ENCODE measurements at places on chromosomes 12 and 14.

- DNase-seq = no peak
Measured at GRCh38 chr14:69682136-69682535, 70.7 kb downstream of the SUSD6 start.

- no peak for DNase-seq
Measured at GRCh38 chr14:80425686-80426085, 214.4 kb upstream of the DIO2 start.

- peak; percentile 31 for DNase-seq
Measured at GRCh38 chr12:57240926-57241401, 10.0 kb downstream of the STAC3 start.

- DNase-seq = no peak
Measured at GRCh38 chr12:44817687-44818086, 58.4 kb downstream of the NELL2 start.

- DNase-seq = no peak
Measured at GRCh38 chr12:5944688-5945070, 380 bp downstream of the ANO2 start.

DNA sequence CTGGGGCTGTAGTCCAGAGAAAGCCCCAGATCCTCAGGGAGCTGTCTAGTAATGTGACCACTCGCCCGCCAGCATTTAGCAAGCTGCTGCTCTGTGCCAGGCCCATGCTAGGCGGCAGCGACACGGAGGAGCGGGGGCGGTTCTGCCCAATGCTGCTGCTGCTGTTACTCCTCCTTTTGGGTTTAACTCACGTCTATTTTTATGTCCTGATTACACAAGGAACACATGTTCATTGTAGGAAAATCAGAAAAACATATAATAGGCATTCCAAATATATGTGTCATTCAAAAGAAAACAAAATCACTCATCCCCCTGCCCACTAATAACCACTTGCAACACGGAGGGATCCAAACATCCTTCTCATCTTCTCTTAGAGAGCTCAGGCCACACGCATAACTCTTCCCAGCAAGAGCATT lies 30.4 kb downstream of the CCDC92 start:
- DNase-seq = no peak

- DNase-seq = no peak
Measured at GRCh38 chr12:47813511-47814196, 6.0 kb downstream of the HDAC7 start.

DNA sequence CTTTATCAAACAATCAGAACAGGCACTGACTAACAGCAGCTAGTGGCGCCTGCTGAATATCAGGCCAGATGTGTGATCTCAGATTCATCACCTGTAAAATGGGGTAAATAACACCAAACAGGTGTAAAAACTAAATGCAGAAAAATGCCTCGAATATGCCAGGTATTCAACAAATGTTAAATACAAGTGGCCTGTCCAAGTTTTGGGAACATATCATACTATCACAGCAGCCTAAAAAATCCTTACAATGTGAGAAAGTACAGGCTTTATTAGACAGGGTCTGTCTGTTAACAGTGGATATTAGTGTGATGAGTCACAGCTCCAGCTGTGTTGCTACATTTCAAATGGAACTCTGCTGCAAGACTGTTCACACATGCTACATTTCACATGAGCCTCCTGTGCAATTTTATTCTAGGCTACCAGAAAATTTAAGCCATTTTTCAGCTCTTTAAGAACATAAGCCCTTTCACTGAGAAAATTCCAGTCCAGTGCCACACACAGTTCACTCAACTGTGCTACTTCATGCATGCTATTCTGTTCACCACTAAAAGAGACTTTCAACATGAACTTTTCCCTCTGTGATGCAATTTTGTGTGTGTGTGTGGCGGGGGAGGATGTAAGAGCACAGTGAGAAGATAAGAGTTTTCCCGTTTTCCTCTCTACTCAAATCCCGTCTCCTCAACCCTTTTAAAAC lies 56.7 kb downstream of the MSRB3 start:
- no peak for DNase-seq

GRCh38 chr12:130710733-130711080 lies 5.4 kb downstream of the RIMBP2 start:
- DNase-seq = no peak

DNA sequence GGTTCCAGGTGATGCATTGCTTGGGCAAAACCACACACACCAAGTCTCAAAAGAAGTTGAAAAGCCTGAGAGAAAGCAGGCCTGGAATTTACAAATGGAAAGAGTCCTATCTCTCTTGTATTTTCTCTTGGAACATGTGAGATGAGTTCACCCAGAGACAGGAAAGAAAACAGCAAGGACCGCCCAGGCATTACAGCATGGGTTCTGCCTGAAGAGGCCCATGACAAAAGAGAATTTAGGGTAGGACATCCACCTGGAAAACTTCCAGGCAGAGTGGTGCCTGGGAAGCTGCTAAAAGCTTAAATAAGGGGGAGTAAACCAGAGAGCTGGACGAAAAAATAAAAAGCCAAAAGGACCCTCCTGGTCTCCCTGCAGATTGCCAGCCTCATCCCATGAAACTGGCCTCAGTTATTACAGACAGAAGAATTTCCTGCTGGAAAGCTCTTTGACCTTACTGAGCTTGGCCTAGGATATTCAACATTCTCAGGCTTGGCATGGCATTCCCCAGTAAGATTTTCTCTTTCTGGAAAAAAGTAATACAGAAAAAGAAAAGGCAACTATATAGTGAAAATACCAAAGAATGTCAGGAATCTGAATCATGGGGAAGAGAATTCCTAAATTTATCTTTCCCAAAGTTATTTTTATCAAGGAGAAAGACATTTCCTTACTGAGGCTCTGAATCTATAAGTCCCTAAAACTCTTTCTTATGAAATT lies 121.3 kb upstream of the NUDT4 start:
- DNase-seq = no peak

DNA sequence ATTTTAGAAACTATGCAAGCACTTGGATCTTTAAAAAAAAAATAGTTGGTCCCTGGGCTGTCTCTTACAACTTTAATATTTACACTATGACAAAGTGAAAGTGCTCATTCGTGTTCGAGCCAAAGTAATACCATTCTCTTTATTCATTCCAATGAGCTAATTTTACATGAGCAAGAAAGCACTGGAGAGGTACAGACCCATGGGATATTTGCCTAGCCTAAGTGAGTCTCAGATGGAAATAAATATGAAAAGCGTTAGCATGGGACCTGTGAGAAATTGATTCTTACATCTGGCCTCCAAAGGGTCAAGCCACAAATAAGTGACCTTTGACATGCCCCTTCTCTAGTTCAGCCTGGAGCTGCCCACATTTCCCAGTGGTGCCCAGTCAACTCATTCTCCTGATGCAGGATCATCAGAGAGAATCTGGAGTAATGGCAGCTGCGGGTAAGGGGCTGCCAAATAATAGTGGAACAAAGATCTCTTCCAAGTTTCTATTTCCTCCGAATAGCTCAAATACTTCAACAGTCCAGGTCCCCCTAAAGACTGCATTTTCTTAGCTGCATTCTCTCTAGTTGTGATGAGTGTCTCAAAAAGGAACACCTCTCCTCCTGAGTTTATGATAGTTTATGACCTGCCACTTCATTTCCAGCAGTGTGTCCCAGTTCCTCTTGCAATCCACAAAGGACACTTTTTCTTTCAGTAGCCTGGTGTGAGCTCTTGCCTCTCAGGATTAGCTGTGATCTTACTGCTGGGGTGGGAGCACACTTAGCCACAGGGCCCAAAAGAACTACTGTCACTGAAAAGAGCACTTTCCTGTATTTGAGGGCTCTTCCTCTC lies 208.2 kb downstream of the DAD1 start:
- no peak for DNase-seq

DNA sequence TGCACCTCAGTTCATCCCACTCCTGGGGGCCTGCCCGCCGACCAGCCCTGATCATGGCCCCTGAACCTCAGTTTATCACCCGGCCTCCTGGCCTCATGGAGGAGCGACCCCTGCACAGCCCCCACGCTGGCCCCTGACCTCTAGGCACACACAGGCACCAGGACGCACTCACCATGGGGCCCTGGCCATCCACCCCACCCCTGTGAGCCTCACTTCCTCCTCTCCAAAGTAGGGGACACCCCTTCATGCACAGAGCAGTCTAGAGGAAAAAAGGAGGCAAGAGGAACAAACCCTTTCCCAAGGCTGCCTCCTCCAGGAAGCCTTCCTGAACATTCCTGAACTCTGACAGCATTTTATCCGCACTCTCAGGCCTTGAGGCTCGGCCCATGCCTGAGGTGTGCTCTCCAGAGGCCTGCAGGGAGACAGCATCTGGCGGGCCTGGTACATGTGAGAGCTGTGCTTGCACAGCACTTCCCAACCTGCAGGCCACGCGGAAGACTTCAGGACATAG lies 39.4 kb downstream of the CCNK start:
- no peak for DNase-seq

DNA sequence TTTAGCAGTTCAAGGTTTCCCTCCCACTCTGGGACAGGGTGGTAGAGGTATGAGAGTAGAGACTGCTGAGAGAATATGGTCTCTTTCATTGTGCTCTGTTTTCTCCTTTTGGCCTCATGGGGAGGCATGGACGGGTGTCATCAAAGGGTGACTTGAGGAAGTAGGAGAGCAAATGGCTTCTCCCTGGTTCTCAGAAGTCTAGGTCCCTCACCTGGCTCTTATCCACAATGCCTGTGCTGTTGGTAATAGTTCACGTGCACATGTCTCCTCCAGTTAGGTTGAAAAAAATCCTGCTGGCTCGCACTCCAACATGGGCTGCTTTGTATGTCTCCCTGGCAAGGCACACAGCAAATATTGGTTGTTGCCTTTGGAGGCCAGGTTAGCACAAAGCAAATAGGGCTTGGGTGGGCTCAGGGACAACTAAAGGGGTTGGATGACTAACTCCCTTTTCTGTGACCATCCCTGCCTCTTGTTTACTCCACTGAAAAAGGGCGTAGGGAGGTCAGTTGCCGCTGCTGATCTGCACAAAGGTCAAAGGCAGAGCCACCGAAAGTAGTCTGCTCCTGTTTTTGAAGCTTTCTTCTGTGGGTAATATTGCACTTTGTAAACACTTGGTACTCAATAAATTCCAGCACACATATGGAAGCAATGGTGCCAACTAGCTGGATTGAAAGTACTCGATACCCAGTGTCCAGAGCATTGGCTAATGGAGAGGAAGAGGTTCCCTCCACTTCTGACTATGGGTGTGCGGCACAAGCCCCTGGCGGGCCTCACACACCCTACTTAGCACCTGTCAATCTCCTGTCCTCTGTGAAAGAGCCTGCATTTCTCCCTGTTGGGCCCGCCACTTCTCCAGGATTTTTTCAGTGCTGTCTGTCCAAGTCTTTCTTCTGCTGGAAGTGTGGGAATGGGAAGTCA lies 121.8 kb downstream of the SLC38A6 start:
- DNase-seq = no peak

- peak; percentile 12 for DNase-seq
Measured at GRCh38 chr14:68623307-68623706, 169.6 kb downstream of the ZFP36L1 start.

GRCh38 chr14:38442208-38442607 lies 186.3 kb upstream of the CLEC14A start:
- no peak for DNase-seq
